ENCODE measurements at places on chromosomes 7 and 10.

DNA sequence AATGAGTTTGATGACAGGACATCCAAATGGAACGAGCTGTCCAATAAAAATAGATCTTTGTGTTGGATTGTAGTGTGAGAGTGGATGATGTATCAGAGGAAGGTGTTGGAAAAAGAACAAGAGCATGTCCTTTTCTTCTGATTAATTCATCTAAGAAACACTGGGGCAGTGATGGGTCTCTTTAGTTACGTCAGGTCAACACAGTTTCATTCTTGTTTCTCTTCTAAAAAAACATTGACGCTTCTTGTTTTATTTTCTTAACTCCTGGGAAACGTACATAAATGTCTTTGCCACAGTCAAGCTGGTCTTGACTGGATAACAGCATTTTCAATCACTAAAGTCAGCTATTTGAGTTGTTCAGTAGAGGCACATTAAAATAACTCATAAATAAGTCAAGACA, 67.0 kb downstream of the PPP1R9A start:
- no peak for DNase-seq

GRCh38 chr10:84159076-84159685, 14.4 kb upstream of the GPR15LG start:
- DNase-seq, result no peak

DNA sequence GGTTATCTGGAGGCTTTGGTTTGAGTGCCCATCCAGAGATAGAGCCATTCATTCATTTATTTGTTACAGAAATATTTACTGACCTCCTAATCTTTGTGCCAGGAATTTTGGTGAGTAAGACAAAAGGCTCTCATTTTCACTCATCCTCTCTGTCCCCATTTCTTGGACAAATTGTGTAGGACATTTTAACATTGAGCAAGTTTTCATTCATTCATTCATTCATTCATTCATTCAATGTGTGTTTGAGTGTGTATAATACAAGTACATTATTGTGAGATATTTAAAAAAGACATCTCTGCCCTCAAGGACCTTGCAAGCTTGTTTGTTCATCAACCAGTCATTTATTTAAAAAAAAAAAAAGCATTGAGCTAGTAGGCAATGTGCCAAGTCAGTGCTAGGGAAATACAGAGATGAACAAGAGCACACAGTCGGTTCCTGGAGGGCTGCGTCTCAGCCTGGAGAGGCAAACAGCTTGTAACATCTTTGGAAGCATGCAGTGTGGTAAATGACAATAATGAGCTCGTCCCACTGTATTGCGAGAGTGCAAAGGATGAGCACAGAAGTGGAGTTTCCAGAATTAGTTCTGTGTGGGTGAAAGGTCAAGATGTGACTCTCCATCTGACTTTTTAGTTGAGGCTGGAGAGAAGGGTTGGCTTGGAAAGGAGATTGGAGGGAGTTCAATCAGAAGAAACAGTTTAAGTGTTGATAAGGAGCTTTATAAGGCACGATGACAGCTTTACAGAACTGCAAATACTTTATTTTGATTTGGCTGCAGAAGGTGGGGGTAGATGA, 50.5 kb upstream of the HBP1 start:
- DNase-seq, result peak; percentile 4

- no peak for DNase-seq
Observed at GRCh38 chr7:117319181-117319580, 3.7 kb downstream of the WNT2 start.

- no peak for DNase-seq
Observed at GRCh38 chr10:21264271-21264670, 261.2 kb downstream of the SKIDA1 start.

DNA sequence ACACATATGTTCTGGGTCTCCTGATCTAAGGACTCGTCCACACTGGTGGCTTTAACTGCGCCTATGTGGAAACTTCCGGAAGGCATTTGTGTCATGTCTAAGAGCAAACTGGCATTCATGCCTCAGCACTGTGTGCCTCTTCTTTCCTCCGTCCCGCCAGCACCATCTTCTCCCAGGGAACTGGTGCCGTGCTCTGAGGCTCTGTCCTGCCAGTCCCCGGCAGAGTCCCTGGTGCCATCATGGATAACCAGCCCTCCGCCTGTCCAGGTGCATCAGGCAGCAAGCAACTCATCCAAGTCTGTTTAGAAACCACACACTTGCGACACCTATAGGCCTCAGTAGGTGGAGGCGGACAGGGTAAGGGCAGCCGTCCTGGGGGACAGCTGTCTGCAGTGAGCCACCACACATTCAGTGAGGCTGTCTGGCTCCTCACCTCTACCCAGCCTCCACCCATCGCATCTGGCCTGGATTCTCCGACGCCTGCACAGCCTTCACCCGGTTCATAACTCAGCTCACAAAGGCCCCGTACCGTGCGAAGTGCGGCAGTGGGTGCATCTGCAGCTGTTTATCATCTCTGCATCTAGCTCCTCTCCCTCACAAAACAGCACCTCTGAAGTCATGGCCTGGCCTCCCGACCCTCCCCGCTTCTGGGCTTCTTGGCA, 162.7 kb downstream of the DIP2C start:
- DNase-seq, result no peak

- no peak for DNase-seq
Observed at GRCh38 chr7:1851721-1852516, 181.8 kb downstream of the ELFN1 start.

DNA sequence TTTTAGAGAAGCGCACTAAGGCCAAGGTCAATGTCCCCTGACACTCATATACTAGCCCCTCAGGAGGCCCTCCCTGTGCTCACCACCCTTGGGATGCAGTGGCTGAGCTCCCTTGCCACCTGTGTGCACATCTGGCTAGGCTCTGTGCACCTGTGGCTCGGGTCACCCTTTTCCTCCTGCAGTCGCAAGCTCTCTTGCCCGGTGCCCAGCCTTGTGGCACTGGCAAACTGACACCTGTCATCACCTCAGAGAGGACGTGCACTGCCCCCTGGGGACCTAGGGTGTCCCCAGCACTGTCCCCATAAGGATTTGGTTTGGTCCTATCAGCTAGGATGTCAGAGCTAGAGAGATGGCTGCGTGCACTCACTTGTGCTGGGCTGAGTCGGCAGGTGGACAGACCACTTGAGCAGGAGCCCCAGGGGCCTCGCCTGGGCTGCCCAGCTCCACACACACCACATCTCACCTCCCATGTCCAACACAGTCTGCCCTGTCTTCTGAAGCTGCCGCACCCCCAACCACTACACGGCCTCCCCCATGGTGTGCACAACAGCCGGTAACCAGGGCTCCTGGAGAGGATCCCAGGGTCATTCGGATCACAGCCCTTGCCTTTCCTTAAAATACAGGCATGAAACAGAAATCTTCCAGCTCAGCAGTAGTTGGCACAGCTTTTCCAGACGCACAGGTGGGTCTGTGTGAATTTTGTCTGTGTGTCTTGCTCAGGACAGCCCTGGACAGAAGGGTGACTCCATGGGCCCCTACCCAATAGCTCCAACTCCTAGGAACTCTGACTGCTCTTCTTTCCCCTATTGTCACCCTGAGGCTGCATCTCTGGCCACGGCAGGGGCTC, 111.0 kb downstream of the GRID1 start:
- DNase-seq, result no peak

DNA sequence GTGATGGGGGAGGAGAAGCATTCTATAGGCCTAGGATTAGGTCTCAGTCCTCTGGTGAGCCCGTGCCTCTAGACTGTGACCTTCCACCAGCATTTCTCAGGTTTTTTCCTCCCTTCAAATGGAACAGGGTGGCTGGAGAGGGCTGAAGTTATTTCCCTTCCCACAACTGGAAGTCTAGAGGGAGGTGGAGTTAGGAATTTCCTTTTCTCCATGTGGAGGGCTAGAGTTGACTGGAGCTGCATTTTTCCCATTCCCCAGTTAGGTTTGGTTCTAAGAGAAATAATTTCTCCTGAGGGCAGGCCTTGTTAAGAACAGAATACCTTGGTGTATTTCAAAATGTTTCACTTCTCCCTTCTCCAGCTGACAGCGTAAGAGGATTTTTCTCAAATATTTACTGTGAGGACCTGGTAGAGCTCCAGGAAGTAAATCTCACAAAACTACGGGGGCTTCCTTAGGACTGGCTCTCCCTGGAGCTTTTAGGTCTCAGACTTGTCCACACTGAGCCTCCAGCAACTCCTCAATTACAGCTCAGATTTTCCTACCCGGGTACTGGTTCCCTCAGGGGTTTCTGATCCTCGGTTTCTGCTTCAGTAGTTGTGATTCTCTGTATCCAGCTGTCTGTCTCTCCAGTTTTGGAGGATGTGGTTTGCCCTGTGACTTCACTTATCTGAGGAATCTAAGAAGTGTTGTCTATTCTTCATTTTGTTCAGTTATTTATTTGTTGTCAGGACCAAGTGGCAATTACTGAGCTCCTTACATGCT, 6.0 kb upstream of the REEP3 start:
- no peak for DNase-seq

DNA sequence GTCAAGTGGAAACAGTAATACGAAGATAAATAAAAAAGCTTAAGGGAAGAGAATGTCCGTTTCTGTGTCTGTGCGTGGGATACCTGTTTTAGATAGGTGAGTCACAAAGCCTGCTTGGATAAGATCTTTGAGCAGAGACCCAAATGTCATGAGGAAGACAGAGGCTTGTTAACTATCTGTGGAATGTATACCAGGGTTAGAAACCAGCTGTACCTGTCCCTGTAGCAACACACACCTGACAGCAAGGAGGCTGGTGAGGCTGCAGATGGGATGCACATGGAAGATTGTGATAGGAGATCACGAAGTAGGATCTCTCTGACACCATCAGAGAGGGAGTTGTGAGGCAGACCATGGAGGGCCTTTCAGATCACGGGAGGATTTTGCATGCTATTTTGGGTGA, 105.3 kb downstream of the ARHGAP21 start:
- no peak for DNase-seq

DNA sequence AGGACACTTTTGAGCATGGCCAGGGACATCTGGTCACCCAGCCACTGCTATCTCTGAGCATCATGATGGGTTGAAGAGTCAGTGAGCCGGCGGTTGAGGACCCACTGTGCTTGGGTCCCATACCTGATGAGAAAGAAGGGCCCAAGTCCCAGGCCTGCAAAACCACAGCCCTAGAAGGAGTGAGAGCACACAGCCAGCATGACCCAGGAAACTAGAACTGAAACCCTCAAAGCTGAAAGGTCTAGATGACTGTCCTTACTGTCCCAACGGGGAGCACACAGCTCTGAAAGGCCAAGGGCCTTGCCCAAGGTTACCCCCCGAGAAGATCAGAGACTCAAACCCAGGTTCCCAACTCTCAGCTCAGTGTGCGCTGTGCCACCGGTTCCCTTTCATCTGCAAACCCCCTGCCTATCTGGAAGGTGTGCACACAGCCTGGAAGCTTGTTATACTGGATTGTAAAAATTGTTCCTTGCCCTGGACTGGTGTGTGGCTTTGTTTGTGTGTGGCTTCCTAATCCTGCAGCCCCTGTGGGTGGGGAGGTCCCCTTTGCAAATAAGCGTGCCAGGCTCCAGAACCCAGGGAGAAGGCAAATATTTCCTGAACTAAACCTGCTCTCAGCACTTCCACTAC, 22.6 kb upstream of the PSAP start:
- no peak for DNase-seq

- DNase-seq, result no peak
Observed at GRCh38 chr7:16114633-16115032, 306.7 kb downstream of the CRPPA start.

DNA sequence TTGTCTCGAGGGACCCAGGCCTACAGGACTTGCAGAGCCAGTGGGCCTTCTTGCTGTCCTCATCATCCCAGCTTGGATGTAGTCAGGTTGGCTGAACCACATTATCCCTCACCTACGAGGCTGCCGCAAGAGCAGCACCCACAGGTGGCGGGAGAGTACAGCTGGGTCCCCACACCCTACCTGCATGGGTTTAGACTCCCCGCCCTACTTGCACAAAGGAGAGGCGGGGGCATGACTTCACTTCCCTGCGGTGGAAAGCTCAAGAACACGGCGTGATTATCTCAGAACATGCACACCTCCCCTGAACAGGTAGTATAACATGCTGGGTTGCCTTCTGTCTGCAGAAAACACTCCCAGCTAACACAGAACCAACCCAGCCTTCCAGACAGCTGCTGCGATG, 57.5 kb downstream of the CTBP2 start:
- no peak for DNase-seq

GRCh38 chr7:126426652-126427051, 826.1 kb downstream of the GRM8 start:
- DNase-seq, result no peak

DNA sequence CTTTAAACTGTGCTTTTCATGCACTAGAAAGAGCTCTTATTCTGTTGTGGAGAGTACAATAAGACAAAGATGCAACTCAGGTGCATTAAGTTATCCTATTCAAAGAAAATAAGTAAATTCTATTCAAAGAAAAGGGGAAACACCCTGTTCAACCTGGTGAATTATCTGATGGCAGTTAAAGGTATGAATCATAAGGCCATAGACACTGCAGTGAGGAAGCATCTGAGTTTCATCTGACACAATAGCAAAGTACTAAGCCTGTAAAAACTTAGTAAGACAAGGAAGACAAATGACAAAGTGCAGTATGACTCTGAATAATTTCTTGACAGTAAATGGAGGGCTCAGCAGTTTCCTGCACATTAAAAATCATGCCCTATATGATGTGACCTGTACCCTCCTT, 91.0 kb upstream of the LRRTM3 start:
- DNase-seq, result no peak

Measured in NCI-H1092 (cell line).